Stimulated activated CD8-positive, alpha-beta memory T cell treated with anti-CD3 and anti-CD28 coated beads, Interleukin-7, amount 100 ng/mL, for 1 hour (primary cell): ENCODE measurements at places on chromosomes 4 and X.

- DNase-seq: no peak
Observed at GRCh38 chr4:177951026-177951425, 508.8 kb upstream of the AGA start.

DNA sequence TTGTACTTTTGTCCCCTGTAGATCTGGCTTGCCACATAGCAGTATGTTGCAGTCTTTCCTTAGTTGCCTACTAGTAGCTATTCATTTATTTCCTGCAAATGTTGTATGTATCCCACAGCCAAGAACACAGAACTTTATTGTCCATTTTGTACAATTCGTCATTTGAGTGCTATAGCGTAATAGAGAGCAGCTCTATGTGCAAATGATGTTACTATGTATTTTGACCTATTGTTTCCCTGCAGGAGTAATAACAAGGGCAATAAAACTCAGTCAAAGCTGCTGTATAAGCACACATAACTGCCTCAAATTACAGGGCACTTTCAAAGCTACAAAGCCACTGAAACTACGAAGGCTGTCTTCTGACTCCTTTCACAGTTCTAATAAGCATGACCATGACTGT lies 48.1 kb downstream of the NRK start:
- no peak for DNase-seq

DNA sequence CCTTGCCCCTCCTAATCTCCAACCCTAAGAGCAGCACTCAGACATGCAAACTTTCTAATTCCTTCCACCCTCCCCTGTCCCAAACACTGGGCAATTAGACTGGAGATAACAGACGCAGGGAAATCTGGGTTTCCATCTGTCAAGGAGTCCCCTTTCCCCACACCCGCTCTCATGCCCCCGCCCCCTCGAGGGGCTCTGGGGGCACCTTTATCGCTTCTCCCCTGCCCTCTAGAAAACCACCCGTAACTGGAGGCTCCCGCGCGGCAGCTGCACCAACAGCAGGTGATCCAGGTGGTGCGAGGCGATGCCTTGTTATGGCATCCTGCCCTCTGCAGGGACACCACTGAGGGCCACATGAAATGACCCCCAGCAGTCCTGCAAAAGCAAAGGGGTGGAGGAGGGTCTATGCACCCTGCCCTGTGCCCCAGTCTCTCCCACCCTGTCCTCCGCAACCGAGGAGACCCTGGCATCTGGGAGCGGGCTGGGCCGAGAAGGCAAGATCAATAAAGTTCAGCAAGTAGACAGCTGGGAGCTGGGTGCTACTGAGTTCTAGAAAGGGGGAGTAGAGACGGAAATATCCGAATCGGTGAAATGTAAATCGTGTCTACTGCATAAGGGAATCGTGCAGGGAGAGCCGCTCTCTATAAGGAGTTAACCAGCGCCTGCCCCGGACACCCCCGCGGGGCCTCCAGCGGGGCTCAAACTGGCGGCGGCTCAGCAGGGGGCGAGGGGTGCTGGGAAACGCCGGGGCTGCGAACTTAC lies 1.6 kb downstream of the KCTD8 start:
- DNase-seq: no peak

GRCh38 chrX:116436358-116436816 lies at the start of gene SLC6A14:
TSS of gene SLC6A14 (plus strand) at chrX:116436606. CDS start at chrX:116436710, 104 bp downstream.
- no peak for DNase-seq

DNA sequence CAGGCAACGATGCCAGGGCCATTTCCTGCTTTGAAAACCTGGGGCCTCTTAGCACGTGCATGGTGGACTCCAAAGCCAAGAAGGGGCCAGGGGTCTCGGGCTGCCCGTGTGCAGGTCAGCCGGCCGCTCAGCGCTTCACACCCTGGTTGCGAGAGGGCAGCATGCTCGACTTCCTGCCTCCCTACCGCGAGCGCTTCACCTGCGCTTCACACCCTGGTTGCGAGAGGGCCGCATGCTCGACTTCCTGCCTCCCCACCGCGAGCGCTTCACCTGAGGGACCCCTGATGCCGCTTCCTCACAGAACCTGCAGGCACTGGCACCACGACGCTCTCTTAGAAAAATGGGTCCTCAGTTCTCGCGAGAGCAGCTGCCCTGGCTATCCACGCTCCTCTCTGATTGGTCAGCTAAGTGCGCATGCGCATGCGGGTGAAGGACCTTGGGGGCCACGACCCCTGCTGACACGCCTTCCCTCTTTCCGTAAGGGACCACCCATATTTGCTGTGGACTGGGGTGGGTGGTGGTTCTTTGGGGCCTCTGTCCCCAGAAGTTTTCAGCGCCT lies at the start of gene FAM9A:
TSS of gene FAM9A (minus strand) at position 343 of the 559 bp plus-strand sequence. CDS start 1,212 bp downstream, outside the sequence.
- DNase-seq: no peak

DNA sequence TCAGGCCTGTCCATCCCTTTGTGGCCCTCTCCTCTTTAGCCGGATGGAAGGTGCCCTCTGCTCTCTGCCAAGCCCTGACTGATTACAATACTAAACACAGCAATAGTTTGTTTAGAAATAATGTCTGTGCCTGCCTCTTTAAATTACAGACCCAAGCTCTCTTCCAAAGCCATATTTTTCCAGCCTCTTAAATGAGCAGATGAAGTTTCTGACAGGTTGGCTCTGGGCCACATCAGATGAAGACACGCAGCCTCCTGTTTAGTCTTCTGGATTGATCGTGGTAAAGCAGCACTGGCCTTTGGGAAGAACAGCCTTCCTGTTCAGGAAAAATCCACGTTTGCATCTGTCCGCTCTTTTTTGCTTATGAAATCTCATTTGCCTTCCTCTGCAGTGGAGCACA lies 133.6 kb downstream of the CPE start:
- DNase-seq: no peak

- DNase-seq: no peak
Observed at GRCh38 chr4:183408796-183409195, 35.6 kb upstream of the CDKN2AIP start.

- no peak for DNase-seq
Observed at GRCh38 chrX:66498672-66499296, 140.1 kb downstream of the EDA2R start.

DNA sequence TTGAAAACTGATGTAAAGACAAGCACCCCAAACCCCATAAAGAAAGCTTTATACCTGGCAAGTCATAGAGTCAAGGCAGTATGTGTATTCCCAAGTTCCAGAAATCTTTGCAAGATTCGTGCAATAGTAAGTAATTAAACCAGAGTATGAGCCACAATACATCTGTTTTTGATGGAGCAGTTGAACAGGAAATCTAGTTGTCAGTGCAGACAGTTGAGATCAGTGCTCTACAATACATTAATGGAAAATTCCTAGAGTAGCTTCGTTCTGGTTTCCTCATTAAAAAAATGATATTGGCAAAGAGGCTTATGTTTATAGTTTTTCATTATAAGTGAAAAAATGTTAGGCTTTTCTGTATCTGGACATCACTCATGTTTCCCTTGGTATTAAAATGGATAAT lies 575.3 kb downstream of the TRIML1 start:
- DNase-seq: no peak

- no peak for DNase-seq
Observed at GRCh38 chr4:11615601-11616000, 186.9 kb upstream of the HS3ST1 start.

DNA sequence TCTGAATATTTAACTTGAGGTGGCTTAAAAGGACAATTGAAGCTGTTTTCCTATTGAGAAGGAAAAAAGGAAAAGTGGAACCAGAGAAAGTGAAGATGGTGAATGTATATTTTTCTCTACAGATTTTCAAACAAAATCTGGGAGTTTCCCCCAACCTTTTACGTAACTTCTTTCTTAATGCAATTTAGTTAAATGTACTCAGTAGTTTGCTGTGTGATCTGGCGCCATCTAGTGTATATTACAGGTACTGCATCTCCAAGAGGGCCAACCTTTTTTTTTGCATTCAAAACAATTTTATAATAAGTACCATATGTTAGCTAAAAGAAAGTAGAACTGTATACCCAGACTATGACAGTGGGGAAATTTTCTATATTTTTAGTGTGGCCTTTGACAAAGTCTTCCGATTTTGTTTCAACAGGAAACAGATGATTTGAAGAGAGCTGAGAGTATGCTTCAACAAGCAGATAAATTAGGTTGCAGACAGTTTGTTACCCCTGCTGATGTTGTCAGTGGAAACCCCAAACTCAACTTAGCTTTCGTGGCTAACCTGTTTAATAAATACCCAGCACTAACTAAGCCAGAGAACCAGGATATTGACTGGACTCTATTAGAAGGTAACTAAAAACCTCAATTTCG lies 82.0 kb downstream of the PLS3 start:
- DNase-seq: no peak

- DNase-seq: no peak
Observed at GRCh38 chr4:177574446-177574845, 132.2 kb upstream of the AGA start.

DNA sequence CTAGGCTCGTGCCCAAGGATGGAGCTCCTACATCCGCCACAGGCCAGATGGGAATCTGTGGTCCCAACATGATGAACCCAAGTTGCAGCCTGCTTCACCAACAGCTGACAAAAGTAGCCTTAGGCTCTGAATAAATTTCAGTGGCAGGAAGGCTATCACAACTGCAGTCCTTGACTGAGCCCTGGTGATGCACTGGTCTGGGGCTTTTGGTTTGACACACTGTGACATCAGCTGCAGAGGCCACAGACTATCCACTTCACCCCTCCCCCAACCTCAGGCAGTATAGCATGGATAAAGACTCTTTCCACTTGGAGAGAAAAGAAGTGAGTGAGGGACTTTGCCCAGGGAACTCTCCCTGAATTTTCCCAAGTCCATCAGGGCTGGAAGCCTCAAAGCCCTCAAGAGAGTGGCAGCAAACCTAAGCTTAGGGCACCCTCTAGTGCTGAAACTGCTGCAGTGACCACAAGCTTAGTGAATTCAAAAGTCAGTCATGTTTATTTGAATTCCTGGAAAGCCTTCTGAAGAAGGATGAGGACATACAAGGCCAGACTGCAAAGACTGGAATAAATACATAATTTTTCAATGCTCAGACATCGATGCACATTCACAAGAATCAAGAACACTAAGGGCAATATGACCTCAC lies 135.0 kb upstream of the TENT5D start:
- no peak for DNase-seq

DNA sequence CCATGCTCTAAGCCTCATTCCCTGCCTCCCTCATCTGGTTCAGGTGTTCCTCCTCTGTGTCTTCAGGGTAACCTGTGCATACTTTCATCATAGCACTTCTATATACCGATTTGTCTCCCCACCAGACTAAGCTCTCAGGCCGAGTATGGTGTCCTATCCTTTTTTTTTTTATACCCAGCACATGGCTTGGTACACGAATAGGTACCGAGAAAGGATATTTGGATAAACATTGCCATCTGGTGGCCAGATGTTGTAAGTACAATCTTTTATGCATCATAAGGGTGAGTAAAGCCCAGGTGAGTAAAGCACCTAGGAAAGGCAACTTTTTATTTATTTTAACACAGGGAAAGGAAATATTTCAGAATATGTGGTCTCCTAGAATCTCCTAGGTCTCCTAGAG lies 68.4 kb downstream of the MID2 start:
- DNase-seq: no peak
